ENCODE measurements at places on chromosomes 1 and 21.

DNA sequence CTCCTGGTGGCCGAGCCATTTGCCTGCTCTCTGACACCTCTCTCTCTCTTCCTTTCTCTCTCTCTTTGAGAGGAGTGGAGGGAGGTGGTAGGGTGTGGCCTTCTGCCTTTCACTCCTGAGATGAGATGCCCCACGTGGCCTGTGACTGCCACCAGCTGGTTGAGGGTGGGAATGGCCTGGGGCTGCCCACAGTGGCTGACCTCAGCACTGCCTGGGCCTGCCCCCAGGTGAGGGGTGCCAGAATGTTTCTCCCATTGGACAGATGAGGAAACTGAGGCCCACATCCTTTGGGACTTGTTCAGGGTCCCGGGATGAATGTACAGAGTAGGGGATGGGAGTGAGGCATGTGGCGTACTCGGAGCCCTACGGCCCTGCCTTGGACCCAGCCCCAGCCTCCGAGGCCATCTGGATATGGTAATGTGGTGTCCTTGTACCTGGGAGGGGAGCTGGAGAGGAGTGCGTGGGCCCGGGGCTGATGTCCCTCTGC is 12.7 kb upstream of the C1orf167 start:
- peak; percentile 46 for DNase-seq

GRCh38 chr1:42135426-42135825 is 17.8 kb upstream of the GUCA2B start:
- no peak for DNase-seq

DNA sequence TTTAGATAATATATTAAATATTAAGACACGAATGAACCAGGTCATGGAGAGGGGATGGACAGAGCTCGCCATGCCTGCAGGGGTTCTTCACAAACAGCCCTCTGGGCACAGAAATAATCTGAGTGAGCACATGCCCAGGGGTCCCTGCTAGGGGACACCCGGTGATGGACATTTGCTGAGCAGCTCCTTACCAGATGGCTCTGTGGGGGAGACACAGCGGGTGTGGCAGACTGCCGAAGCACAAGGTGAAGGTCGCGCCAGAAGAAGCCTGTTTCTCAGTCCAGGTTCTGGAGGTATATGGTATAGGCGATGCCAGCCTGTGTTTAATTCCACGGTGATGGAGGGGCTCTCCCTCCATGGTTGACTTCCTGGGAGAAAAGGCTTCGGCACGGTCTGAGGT is 9.6 kb downstream of the TRABD2B start:
- DNase-seq, result no peak

GRCh38 chr1:8382608-8383505 is 64.9 kb downstream of the SLC45A1 start:
- DNase-seq, result peak; percentile 45

- DNase-seq, result no peak
These were observed 34.0 kb downstream of the ELK4 start for GRCh38 chr1:205597691-205598314.

DNA sequence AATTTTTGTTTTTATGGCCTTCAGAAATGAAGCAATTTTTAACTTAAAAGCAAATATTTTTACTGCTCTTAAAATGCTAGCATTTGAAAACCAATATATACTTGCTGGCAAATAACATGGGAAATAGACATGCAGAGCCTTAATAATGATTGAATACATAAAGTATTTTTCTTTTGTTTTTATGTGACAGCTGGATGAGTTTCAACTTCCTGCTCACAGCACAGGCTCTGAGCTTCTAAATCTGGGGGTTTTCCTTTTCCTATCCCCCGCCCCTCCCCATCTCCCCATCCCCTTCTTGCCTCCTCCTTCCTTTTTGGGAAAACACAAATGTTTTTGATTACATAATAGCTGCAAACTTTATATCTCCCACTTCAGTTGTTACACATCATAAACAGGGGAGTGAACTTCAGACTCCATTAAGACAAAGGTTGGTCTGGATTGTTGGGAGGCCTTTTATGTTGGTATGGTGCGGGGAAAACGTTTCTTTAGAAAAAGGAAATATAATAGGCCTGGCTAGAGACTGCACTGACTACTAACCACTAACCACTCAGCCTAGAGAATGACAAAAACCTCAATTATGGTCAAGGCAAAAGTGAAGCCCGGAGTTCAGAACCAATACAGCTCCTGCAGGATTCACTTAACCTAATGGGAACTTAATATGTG is 116.1 kb upstream of the GORAB start:
- DNase-seq, result no peak

DNA sequence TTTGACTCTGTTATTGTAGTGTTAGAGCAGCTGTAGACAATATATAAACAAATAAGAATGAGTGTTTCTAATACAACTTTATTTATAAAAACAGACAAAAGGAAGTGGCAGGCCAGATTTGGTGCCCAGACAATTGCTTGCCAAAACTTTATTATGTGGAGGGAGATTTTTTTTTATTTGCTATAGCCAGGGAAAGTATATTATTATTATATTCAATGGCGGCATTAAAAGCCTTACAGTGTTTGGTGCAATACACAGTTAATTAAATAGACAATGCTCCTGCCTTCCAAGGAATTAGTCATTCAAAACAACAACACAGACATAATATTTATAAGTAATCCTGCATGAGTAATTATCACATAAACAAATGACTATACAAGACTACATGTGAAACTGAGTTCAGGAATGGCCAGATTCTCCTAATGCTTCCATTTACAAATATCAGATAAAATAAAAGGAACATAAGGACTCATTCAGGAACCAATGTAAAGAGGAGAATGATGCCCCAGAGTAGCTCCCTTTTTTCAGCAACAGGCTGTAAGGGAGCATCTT is 10.6 kb upstream of the RC3H1 start:
- DNase-seq, result no peak

DNA sequence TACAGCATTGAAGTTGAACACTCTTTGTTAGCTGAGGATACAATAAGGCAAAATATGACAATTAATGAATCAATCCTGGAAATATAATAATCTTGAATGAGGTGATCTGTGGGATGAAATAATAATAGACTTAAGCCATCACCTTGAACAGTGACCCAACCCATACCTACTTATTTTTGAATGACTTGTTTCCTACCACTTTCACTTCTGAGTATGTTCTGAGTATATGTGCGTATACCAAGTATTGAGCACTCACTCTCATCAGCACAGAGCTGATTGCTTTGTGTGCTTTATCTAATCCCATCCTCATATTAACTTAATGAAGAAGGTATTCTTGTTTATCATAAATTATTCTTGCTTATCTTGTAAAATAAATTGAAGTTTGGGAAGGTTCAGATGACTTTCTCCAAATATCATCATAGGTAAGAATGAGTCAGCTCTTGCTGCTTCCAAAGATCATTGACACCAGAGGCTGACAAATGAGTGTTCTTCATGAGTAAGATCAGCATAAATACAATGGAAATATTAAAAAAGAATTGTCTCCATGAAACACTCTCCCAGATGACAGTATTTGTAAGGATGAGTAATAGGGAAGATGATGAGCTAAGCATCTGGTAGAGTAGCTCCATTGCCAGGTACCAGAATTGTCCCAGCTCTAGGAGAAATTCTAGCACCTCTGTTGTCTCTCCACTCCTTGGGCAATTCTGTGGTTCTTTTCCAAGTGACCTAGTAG is 198.1 kb upstream of the KIAA0040 start:
- no peak for DNase-seq

- no peak for DNase-seq
These were observed 1.6 kb upstream of the MMP23B start for GRCh38 chr1:1630191-1630964.

DNA sequence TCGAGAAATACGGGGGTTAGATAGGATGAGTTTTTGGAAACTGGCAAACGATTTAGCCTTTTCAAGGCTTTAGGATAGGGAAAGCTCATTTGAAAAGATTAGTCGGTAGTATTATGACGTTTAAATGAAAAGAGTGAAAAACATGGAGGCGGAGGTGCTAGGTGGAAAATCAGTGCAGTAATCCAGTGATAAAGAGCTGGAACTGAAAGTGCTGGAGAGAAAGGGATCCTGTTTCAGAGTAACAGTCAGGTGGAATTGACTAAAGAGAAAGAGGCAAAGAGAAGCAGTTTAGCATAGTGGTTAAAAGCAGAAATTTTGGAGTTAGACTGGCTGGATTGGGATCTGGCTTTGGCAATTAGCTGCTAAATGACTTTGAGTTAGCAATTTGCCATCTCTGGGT is 945 bp downstream of the WDR3 start:
- peak; percentile 16 for DNase-seq

DNA sequence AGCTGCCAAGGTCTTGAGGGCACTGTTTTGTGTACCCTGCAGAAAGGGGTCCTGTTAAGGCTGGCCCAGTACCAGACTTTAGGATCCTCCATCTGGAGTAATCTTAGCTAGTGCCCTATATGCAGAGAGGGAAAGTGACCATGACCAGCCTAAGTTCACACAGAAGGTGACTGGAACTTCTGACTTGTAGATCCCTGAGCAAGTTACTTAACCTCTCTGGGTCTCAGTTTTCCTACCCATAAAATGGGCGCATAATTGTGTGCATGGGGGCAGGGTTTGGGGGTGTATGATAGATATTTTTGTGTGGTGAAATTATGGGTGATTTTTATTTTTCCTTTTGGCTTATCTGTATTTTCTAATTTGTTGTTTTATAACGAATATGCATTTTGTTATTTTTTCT is 3.3 kb upstream of the SHISAL2A start:
- DNase-seq, result no peak
